ENCODE measurements at places on chromosomes 6 and 20.

- DNase-seq, result no peak
These were observed 1.9 kb upstream of the EBF4 start for GRCh38 chr20:2690718-2691117.

DNA sequence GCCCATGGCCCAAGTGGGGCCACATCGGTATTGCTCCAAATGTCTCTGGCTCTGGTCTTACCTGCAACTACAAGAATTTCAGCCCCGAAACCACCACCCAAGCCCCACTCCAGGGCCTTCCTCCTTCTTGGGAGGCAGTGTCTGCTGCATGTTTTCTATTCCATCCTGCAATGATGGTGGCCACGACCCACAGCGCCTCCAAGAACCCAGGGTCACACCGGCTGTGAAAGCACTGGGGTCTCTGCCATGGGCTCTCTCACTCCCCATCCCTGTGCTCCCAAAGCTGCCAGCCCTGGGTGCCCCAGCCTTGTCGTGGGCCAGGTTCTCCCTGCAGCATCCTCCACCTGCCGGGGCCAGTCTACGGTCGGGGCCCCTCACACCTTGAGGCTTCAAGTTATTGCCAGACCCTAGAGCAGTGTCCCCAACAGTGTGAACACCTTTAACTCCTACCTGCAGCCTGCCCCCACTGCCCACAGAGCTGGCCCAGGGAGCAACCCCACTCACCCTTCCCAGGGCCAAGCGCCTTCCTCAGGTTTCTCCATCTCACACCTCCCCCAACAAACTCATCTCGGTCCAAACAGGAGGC lies 115.4 kb downstream of the JPH2 start:
- DNase-seq, result no peak

DNA sequence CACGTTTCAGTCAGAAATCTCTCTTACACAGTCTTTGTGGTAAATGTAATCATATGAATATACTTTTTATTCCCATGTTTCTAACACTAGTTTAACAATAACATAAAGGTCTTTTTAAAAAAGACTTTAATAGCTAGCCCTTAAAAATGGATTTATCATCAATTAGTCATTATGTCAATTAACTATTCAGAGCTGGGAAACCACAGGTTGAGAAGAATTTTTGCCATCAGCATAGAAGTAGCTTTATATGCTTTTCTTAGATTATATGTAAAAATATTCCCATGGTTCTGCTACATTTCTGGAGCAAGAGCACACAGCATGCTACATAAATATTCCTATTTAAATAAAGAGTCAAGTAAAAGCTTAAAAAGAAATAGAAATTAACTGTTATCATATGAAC lies 35.5 kb downstream of the ASCC3 start:
- DNase-seq, result no peak

GRCh38 chr6:97218912-97219311 lies 64.1 kb downstream of the MMS22L start:
- DNase-seq, result no peak

GRCh38 chr6:113340371-113340770 lies 516.8 kb upstream of the MARCKS start:
- DNase-seq, result no peak

DNA sequence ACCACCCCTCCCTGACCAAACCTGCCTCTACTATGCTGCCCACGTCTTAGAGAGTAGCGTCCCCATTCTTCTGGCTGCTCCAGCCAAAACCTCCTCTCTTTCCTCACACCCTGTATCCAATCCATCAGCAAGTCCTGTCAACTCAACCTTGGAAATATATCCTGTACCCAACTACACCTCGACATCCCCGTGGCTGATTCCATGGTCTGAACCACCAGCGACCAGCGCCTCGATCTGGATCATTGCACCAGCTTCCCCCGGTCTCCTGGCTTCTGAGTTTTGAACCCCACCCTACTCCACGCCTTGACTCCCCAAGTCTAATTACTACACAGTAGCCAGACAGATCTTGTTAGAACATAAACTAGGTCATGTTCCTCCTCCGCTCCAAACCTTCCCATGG lies 9.8 kb downstream of the NRSN2 start:
- DNase-seq, result no peak

DNA sequence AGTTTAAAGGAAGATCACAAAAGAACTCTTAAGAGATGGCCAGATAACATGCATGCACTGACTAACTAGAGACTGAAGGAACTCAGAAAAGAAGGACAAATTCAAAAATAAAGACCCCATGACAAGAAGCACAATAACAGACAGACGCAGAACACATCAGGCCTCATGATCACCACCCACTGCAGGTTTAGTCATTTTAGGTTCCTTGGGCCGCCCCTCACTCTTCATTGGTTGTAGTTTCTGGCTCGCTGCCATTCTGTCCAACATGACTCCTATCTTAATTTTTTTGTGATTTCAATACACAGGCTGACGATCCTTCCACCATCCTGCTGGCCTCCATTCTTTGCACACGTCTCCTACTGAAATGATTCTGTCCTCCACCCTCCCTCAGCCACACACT lies 21.6 kb downstream of the STX7 start:
- no peak for DNase-seq

DNA sequence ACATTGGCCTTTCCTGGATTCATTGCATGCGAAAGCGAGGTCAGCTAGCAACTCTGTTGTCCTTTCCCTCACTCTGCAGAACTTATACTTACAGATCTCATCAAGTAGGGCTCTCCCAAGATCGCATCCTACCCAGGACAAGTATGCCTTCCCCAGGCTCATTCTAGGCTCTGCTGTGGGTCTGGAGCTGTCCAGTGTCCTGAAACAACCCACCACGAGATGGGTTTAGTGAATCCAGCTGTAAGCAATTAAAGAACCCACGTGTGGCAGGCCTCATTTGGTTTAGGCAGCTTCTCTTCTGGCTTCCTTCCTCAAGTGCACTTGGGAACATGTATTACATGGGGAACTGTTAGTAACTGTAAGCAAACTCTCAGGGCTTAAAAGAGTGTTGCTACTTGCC lies 406.5 kb upstream of the CHD6 start:
- DNase-seq, result no peak

GRCh38 chr6:37123957-37124729 lies 45.8 kb upstream of the PIM1 start:
- no peak for DNase-seq

- DNase-seq, result no peak
These were observed 5.7 kb upstream of the NECAB3 start for GRCh38 chr20:33679758-33680485.
